NCI-H1105 treated with DMSO at 0.1 percent for 48 hours (cell line): ENCODE measurements at places on chromosomes 11 and 22.

- DNase-seq = no peak
Measured at GRCh38 chr11:57604296-57605027, 7.0 kb downstream of the SERPING1 start.

DNA sequence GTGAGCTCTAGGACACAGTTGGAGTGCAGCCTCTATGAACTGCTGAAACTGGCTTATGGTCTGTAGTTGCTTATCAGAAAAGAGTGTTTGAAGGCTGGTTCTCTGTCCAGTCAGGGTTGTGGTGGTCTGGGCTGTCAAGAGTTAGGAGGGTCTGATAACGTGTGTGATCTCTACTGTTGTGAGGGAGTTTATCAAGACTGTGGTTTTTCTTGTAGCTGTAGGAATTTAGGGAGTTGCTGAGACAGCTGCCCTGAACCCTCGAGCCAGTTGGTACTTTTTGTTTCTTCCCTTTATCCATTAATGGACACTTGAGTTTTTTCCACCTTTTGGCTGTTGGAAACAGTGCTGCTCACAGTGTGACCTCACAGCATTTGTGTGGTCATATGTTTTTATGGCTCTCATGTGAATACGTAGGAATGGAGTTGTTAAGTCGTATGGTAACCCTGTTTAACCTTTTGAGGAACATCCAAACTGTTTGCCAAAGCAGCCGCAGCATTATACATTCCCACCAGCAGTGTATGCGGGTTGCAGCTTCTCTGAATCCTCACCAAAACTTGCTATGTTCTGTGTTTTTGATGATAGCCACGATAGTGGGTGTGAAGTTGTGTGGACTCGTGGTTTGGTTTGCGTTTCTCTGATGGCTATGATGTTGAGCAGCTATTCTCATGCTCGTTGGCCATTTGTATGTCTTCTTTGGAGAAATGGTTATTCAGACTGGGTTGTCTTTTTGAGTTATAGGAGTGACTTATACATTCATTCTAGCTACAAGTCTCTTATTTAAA is 20.9 kb upstream of the DGCR8 start:
- no peak for DNase-seq

GRCh38 chr11:86802601-86803051 is 2.3 kb downstream of the PRSS23 start:
- peak; percentile 56 for DNase-seq

GRCh38 chr11:112596324-112596723 is 335.7 kb upstream of the PLET1 start:
- no peak for DNase-seq

GRCh38 chr22:43542681-43543521 is 131.1 kb downstream of the MPPED1 start:
- no peak for DNase-seq

DNA sequence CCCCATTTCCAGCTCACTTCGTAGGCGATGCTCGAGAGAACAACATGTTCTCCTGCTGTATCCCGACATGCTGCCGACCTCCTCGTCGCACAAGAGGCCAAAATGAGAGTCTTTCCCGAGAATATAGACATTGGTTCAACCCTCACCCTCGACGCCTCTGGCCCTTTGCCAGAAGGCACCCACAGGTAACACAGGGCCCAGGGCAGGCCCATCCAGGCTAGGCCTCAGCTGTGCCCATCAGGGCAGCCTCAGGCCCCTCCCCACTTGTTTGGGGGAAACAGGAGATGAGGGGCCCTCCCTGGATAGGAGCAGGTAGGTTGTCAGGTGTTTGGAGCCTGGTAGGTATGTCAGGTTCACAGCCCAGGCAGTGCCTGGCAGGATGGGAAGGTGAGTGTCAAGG is 2.7 kb upstream of the RGL4 start:
- no peak for DNase-seq

- no peak for DNase-seq
Measured at GRCh38 chr11:28393348-28393747, 285.2 kb downstream of the METTL15 start.

- DNase-seq = no peak
Measured at GRCh38 chr22:38383417-38383816, 66.2 kb upstream of the CSNK1E start.

DNA sequence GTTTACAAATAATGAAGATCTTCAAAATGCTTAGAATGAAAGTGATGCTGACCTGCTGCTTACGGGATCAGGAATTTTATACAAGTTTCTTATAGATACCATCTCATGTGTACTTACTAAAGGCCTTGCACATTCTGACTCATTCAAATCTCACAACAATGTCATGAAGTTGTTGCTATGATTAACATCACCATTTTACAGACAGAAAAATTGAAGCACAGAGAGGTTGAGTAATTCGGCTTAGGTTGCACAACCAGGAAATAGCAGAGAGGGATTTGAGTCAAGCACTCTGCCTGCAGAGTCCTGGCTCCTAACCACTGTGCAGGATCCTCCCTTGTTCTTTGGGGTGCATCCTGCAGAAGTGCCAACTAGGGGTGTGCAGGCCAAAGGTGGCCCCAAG is 471.9 kb downstream of the MIAT start:
- no peak for DNase-seq

DNA sequence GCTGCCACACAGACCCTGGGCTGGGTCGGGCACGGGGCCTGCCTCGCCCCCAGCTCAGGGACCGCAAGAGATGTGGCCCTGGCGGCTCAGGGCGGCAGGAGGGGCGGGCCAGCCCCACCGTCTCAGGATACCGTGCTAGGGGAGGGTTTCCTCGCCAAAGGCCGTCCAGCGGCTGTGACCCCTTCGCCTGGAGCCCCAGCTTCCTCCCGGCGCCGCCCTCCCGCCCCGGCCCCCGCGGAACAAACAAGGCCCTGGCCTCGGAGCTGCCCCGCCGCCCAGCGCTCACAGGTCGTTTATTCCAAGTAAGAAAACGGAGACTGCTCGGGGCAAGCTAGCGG is 543 bp upstream of the AP2A2 start:
- no peak for DNase-seq

GRCh38 chr11:85089654-85090053 is 537.5 kb downstream of the DLG2 start:
- no peak for DNase-seq

- DNase-seq = no peak
Measured at GRCh38 chr11:44139565-44140330, 44.3 kb downstream of the EXT2 start.

DNA sequence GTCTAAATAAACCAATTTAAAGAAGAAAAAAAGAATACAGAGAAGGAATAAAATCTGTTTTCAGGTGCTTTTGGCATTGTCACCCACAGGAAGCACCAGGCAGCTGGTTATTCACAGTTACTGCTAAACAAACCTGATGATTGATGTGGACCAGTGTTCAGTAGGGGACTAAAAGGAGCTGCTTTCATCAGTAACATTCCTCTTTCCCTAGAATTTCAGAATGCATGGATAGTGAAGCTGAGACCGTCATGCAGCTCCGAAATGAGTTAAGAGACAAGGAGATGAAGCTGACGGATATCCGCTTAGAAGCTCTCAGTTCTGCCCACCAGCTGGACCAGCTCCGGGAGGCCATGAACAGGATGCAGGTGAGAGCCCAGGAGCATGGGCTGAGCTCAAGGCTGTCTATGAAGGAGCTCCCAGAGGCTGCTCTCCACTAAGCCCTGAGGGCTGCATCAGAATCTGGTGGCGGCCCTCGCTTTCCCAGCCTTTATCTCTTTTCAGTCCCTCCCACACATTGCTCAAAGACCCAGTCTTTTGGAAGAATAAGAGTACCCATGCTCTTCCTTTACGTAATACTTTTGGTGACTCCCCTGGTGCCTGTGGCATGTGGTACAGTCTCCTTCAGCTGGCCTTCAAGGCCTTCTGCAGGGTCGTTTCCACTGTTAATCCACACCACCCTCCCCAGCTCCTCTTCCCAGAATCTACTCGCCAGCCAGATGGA is 69.5 kb downstream of the DBX1 start:
- DNase-seq = no peak

- no peak for DNase-seq
Measured at GRCh38 chr11:30364837-30365482, 42.1 kb downstream of the ARL14EP start.

- DNase-seq = no peak
Measured at GRCh38 chr22:31239771-31240370, 27.8 kb downstream of the LIMK2 start.

- DNase-seq = no peak
Measured at GRCh38 chr22:36644333-36644757, 59.2 kb downstream of the CACNG2 start.

DNA sequence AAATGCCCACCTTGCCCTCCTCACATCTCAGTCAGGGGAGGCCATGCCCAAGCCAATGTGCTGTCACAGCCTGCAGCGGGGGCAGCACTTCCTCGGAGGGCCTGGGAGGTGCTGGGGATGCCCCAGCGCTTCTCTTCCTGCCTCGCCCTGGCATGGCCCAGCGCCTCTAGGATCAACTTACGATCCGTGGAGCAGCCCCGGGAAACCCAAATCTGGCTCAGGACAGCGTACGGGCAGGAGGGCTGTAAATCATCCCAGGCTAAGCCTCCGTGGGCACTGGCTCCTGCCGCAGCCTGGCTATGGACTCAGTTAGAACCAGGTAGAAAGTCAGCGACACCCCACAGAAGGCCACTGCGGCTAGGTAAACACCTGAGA is 60.9 kb upstream of the EMID1 start:
- DNase-seq = no peak

GRCh38 chr11:79363861-79364378 is 76.9 kb downstream of the TENM4 start:
- DNase-seq = no peak

DNA sequence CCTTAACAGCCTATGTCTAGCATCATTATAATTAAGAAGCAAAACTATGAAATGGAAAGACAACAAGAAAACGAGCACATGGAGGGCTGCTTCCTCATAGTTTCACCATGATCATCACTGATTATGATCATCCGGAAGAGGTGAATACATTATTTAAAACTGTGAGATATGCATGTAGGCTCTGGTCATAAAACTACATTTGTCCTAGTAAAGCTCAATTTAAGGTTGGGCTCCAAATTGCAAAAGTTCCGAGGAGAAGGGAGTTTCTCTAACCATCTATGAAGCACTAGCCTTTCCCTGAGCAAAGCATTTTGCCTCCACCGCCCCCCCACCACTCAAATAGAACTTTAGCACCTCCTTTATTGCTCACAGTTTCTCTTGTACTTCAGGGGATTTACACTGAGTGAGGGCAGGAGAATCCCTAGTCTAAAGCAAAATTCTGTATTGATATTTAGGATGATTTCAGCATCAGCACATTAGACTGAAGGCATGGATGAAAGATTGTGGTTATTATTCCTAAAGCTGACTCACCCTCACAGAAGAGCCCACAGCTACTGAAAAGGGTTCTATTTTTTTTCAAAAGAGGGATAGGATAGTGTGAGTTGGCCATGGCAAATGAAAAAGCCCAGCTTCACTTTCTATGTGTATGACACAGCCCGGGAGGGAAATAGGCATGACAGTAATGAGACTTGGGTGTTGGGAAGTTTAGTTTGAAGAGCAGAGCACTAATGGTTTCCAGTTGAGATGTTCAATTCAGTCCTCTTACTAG is 203.4 kb downstream of the CADM1 start:
- DNase-seq = no peak

DNA sequence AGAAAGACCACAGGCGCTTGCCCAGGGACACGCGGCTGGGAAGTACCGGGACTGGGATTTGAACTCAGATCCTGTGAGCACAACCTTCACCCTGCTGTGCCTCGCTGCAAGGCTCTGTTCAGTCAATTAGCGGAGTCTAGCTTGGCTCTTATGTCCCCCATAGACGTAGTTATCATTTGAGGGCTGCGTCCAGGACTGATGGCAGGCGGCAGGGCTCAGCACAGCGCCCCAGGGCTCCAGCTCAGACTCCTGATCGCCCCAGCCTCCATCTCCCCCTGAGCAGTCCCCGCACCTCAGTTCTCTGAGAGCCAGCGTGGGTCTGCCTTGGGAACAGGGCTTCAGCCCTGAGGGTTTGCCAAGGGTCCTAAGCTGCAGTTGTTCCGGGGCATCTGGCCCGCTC is 19.8 kb downstream of the MRGPRG start:
- no peak for DNase-seq

DNA sequence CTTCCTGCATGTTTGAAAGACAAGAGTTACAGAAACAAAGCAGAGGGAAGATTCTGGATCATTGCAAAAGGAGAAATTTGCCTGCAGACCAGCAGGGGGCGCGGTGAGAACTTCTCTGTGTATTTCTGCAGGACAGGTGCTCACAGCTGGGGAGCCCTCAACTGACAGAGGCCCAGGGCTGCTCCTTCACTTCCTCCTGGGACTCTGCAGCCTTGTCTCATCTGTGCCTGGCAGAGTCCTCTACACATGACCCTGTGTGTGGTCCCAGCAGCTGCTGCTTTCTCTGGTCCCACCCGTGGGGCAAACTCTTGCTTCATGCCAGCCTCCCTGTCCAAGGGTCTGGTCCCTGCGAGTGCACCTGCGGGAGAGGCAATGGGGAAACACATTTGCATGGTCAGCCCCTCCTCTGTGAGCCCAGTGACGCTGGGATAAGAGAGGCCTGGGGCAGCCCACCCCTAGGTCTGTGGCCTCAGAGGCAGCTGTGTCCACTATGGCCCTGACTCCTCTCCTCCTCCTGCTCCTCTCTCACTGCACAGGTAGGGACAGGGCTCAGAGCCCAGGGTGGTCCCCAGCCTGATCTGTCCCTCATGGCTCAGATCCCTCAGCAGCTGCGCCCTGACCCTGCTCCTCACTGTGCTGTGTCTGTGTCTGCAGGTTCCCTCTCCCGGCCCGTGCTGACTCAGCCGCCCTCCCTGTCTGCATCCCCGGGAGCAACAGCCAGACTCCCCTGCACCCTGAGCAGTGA is 43.2 kb upstream of the VPREB1 start:
- no peak for DNase-seq

DNA sequence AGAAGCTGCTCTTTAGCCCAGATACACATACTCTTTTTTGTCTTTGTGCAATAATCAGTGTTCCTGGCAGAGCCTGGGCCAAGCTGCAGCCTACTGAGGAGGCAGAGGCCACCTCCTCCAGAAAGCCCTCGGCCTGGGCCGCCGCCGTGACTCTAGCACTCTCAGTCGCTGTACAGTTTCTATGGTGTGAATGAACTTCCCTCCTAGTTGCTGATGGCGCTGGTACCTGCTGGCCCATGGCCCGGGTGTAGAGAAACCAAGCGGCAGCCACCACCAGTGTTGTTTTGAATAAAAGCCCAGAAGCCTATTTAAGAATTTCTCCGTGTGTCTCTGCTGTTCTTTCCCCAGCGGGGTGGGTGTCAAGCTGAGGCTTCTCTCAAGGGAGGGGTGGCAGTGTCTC is 118.9 kb downstream of the CACNA1I start:
- DNase-seq = no peak

- no peak for DNase-seq
Measured at GRCh38 chr11:38476808-38477575, 1879.0 kb upstream of the RAG2 start.

GRCh38 chr22:30452861-30453260 is 19.0 kb downstream of the SEC14L3 start:
- DNase-seq = peak; percentile 31

DNA sequence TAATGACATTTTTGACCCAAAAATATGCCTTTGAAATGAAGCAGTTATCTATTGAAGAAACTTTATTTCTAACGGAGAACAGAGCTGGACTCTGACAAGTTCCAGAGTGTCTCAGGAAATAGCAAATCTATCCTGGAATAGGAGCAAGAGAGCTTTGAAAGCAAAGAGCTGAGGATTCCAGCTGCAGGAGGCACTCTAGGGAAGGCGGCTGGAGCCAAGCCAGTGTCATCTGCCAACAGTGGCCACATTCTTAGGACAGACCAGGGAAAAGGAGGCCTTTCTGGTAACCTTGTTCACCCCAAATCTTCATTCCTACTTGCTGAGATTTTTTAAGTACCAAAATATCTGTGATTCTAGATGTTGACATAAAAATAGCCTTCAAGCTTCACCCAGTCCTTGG is 493.5 kb upstream of the B3GAT1 start:
- DNase-seq = peak; percentile 66

- DNase-seq = no peak
Measured at GRCh38 chr22:49567899-49568750, 259.5 kb downstream of the BRD1 start.

- DNase-seq = no peak
Measured at GRCh38 chr11:910044-910588, 494 bp downstream of the CHID1 start.
